ENCODE measurements at places on chromosomes 5 and 9.

DNA sequence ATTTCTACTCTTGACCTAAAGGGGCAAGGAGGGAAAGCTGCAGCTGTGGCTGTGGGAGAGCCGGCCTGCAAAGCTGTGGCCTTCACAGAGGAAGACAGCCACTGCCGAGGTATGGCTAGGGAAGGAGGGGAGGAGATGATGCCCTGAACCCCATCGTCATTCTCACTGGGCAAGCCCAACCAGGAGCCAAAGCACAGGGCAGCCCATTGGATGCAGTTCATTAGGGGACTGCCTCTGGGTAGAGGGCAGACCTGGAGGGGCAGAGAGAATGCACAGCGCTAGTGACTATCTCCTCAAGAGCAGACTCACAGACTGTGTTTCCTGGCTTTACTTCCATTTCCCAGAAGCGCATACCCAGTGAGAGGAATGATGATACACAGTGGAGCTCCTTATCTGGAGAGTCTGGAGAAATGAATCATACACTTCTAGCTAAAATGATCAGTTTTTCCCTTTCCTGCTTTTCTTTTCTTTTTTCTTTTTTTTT is 47.2 kb upstream of the TTC23L start:
- no peak for DNase-seq

DNA sequence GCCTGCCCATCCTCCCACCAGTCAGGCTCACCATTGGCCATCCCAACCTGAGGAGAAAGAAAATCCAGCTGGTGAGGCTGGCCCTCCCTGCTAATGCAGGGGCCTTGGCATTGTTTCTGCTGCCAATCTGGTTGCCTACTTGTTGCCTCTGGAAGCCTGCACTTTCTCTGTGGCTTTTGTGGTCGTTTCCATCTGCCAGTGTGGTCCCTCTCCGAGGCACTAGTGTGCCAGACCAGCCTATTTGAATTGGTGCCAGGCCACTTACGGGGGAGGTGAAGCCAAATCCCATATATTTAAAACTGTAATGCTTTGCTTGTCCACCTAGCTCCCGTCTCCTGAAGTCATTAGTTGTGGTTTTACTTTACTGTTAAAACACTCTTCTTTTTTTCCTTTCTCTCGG is 213.4 kb upstream of the ADAMTSL1 start:
- no peak for DNase-seq

DNA sequence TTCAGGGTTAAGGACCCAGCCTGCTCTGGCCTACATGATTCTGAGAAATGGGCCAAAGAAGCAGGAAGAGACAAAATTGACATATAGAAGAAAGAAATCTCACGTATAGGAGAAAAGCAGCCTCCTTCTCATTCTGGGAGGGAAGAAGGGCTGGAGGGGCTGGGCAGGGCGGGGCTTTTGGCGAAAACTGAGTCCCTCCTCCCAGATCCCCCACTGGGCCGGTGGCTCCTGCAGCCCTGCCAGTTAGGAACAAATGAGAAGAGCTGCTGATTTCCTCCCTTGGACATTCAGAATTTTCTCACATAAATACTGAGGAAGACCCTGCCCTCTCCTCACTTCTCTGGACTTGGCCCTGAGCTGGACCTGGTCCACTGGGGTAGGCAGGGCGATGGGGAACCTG is at the start of gene WNT8A:
Gene WNT8A (plus strand): TSS at position 332 of the 400 bp plus-strand sequence. CDS start 95 bp downstream, outside the sequence.
- DNase-seq, result no peak

DNA sequence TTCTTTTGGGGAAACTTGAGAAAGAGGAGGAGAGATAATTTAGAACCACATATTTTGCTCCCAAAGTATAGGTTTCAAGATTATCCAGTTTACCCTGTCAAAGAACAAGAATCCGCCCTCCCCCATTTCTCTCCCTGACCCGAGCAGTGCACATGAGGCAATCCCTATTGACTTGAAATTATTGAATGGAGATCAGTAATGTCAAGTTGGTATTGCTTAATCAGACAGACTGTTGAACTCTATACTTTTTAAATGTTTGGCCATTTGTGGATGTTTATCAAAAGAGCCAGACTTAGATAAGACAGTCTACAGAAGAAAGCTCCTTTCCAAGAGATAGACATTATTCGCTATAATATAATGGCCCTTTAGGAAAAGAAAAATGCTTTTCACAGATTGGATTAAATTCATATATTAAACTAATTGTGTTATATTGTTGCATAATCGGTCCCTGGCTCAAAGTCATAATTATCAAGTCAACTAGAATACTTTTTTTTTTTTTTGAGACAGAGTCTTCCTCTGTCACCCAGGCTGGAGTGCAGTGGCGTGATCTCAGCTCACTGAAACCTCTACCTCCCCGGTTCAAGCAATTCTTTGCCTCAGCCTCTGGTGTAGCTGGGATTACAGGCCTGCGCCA is 5.3 kb downstream of the SLC25A25 start:
- no peak for DNase-seq

DNA sequence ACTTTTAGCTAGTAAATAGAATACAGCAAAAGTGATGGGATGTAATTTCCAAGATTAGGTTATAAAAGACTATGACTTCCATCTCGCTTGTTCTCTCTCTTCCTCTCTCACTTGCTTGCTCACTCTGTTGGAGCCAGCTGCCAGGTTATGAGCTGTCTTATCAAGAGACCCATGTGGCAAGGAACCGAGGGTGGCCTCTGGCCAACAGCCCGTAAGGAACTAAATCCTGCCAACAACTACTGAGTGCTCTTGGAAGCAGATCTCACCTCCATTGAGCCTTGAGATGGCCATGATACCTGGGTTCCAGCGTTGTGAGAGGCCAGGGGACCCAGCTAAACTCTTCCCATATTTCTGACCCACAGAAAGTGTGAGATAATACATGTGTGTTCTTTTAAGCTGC is 636.1 kb downstream of the ACTL7B start:
- no peak for DNase-seq

DNA sequence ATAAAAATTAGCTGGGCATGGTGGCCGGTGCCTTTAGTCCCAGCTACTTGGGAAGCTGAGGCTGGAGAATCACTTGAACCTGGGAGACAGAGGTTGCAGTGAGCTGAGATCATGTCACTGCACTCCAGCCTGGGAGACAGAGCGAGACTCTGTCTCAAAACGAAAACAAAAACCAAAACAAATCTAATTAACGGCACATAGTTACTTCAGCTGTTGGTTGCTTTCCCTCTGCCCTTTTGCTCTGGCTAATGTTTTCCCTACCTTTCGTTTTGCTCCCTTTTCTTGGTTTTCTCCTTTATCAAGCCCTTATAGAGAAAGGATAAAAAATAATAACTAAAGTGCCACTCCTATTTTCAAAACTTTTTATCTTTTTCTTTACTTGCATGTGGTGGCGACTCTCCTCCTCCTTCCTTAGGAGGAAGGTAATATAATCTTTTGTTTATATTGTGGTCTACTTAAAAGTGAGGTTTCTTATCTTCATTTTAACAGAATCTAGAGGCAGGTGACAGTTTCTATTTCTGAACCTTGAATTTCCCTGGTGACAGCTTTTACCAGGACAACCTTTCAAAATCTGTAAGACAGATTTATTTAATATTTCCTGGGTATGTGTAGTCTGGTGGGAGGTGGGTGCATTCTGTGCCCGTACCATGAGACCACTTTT is 125.4 kb downstream of the ARHGEF28 start:
- no peak for DNase-seq

- no peak for DNase-seq
Measured at GRCh38 chr5:39652036-39652435, 227.3 kb upstream of the DAB2 start.

DNA sequence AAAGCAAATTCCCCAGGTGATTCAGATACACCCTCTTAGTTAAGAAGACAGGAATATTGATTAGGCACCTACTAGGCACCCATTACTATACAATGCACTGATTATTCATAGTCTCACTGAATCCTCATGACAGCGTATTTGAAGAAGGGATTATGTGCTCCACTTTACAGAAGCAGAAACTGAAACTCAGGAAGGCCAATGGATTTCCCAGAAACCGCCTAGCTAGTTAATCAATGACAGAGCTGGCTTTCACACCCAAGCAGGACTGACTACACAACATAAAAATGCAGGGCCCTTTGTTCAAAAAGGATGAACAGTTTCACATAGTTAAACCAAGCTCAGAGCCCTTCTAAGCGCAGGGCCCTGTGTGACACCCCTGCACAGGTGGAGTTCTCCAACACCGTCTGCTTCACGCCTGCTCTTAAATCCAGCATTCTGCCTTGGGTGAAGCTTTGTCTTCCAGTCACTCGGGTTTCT is 117.3 kb downstream of the TTLL11 start:
- no peak for DNase-seq

- no peak for DNase-seq
Measured at GRCh38 chr5:10138395-10139057, 111.2 kb downstream of the ATPSCKMT start.

GRCh38 chr9:20865347-20865746 is 166.1 kb downstream of the HACD4 start:
- no peak for DNase-seq

GRCh38 chr9:136110082-136111061 is 8.3 kb downstream of the TMEM250 start:
- no peak for DNase-seq

DNA sequence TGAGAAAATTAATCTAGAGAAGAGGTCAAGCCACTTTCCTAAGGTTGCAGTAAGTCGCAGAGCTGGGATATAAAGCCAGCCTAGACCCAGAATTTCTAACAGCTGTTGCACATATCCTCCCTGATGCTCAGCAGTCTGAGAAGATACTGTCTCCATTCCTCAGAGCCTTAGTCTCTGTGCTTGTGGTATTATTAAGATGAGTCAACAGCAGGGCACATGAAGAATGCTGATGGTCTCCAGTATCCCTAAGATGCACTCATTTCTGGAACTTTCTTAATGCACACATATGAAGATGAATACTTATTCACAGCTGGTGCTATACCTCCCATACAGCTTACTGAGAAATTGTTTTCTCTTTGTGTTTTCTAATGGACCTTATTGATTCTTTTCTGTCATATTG is 32.5 kb downstream of the SGCD start:
- no peak for DNase-seq

DNA sequence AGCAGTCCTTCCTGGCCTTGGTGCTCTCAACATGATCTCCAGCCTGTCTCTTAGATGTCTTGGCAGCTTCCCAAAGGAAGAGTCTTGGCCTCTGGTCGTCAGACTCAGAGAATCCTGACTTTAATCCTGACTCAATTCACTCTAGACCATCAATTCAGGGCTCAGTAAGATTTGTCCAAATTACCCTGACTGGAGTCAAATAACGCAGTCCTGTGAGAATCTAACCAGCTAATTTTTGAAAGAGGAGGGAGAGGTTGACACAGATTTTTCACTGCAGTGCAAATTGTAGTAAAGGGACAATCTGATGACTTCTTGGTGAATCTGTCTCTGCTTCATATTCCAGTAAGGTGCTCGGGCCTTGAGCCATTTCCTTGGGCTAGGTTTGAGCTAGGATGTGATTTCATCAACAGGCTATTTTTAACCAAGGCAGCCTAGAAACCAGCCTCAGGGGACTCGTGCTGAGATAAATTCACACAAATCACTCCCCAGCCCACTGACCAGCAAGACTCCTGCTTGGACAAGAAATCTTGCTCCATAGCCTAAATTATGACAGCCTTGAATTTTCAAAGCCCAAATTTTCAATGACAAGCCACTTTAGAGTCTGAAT is 257.4 kb downstream of the ENC1 start:
- no peak for DNase-seq

DNA sequence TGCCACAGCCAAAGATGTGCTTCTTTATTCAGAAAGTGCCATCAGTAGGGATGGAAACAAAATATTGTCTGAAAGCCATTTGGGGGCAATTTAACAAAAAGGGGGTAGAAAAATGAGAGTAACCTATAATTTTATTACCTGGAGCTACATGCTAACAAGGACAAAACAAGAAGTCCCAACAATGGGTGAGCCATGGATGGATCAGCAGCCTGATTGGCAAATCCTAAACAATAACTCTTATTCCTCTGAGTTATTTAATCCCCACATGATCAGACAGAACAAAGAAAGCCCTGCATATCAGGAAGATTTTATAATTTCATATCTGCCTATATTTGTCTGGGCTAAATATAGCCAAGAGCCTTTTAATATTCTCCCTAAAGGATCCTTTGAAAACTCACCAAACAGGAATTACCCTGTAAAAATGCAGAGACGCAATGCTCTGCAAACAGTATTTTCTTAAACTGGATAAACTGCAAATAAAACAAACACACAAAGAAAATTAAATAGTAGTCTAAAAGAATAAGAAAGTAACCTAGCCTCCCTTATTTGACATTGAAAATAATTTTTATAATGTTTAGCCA is 483.4 kb downstream of the ZNF608 start:
- DNase-seq, result no peak

DNA sequence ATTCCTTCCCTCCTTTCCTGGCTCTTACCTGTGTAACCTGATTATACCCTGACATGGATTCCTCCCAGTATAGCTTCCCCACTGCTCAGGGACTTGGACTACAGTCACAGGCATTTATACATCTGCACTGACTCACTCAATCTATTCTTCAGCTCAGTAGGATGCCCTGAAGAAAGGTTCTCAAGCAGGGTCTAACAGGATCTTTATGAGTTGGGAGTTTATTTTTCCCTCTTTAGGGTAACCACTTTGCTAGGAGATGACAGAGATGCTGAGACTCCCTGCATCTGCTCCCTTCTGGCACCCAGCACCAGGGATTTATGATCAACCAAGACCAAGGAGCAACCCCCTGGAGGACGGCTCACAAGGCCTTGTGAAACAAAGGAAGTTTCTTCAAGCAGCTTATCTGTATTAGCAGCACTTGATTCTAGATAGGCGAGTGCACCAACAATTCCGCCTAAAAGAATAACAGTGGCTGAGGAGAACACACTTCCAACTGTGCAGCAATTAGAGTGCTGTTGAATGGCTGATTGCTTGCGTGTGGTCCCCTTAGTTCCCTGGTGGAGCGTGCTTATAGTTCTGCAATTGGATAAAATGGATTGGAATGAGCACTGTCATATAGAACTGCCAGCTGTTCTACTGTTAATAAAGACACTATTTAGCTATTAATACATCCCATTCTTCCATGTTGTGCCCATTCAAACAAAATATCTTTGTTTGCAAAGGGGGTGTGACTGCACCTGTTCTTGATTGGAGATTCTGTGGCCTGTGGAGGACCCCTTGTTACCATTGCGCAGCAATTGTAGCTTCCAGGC is 482.6 kb downstream of the ZNF608 start:
- DNase-seq, result no peak

DNA sequence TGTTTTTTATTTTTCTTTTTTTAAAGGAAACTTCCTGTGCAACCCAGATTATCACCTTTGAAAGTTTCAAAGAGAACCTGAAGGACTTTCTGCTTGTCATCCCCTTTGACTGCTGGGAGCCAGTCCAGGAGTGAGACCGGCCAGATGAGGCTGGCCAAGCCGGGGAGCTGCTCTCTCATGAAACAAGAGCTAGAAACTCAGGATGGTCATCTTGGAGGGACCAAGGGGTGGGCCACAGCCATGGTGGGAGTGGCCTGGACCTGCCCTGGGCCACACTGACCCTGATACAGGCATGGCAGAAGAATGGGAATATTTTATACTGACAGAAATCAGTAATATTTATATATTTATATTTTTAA is 2.1 kb downstream of the CSF2 start:
- no peak for DNase-seq

DNA sequence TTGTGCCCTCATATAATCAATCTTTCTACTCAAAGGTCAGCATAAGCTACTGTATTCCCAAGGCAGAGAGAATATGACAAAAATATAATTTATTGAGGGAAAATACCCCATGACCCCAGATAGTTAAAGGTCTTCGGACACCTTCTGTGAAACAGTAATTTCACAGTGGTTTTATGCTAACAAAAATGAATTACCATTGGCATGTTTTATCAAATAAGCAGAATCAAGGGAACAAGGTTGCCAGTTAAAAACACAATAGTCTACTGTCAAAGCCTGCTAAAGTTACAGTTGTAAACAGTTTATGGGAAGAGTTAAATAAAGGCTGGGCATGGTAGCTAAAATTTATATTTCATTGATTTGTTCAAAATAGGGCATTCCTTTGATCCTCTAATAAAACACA is 154.3 kb downstream of the GIN1 start:
- no peak for DNase-seq
